ENCODE measurements at places on chromosomes 2 and 18.

GRCh38 chr2:95387358-95387757 lies 15.2 kb upstream of the FAHD2A start:
- no peak for DNase-seq

DNA sequence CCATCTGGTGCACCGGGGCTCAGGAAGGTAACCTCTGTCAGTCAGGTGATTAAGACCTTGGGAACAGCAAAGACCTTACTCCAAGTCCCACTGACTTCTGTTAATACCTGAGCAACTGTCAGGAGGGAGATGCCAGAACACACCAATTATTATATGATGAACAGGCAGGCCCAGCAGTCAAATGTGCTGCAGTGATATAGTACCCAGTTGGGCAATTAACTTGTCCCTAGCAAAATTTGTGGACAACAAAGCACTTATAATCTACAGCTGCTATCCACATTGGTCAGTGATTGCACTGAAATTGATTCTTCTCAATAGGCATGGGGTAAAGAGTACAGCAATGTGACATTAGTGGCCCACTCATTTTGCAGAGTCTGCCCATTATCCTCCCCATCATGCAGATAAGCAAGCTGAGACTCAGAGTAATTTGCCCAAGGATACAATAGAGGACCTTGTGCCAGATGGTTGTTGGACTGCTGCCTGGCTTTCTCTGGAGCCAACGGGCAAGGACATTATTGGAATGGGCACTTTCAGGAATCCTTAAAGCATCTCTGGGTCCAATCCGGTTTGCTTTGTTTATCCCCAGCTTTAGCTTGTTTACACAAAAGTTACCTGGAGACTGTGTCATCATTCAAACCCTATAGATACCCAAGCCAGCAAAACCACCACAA lies 147.6 kb downstream of the CCBE1 start:
- no peak for DNase-seq

DNA sequence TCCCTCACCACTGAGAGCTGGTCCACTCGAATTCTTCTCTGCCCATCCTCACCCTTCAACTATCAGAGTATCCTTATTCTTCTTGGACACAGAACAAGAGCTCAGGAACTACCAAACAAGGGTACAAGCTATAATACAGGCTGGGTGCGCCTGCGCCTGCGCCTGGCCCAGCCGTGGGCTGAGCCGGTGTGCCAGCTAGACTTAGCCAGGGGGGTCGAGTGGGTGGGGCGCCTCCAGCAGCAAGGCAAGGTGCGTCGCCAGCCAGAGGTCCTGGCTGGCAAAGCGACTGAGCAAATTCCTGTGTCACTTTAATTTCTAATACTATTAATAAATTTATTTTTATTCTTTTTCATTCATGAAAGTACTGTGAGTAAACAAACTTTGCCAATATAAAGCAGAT lies 1072.6 kb upstream of the PIK3C3 start:
- DNase-seq, result no peak

- DNase-seq, result no peak
Measured at GRCh38 chr2:177316756-177317155, 52.2 kb upstream of the NFE2L2 start.

GRCh38 chr2:102050854-102051391 lies 59.2 kb downstream of the IL1R2 start:
- DNase-seq, result no peak

DNA sequence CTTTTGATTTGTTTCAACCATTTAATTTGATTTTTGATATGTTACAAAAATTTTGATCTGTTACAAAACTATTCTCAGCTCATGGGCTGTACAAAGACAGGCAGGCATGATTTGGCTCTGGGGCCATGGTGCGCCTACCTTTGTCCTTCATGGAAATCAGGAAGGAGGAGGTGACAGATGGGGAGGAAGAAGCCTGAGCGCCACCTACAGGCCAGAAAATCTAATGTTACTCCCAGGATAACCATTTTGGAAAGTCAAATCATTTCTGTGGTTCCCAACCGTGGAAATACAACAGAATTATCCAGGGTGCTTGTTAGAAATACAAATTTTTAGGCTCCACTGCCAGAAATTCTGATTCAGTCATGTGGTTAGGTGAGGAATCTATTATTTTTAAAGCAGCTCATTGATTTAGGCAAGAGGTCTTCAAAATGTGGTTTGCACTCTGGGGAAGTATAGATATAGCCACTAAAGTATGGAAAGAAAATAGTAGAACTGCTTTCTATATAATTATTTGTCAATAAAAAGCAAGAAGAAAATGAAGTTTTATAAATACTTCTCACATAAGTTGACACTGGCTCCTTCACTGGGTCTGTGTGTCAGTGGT lies 93.9 kb downstream of the EVA1A start:
- no peak for DNase-seq

DNA sequence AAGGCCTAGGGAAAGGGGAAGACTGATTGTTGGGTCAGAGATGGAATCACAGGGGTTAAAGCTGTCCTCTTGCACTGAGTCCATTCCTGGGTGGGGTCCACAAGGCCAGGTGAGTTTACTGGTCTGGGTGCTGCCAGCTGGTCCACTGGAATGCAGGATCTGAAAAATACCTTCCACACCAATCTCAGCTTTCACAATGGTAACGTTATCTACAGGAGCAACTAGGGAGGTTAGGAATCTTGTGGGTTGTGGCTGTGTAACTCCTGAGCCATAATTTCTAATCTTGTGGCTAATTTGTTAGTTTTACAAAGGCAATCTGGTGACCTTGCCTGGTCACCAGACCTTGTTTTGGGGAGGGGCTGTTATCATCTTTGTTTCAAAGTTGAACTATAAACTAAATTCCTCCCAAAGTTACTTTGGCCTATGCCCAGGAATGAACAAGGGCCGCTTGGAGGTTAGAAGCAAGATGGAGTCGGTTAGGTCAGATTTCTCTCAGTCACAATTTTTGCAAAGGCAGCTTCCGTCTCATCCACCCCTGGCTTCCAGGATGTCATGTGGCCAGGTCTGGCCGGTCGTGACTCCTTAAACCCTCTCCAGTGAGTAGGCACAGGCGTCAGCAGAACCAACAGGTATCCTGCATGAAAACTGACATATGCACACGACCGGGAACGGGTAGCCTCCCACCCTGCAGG lies 123.3 kb upstream of the SH3BP4 start:
- DNase-seq, result no peak

DNA sequence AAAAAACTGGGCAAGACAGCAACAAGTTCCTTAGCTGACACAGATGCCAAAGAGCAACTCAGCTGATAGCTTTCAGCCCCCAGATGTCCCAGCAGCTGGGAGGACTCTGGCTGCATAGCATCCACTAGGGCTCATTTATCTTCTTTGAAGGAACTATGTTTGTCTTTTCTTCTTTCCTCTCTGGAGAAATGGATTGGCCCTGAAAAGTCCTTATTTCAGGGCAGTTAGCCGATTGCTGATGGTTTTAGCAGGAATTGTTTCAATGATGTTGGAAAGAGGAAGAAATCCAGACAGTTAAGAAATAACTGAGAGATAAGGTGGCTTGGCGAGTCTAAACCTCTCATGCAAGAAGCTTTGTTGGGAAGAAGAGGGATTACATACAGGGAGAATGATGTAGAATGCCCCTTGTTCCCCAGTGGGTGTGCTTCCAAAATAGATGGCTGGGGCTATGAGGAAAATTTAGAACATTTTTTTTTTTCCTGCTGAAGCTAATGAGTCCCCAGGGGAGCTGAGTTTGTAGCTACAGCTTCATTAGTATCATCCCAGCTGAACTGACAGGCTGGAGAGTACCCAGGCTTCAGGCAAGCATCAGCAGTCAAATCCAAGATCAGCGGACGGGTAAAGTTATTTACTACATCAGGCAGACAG lies 33.6 kb upstream of the SERPINE2 start:
- DNase-seq, result no peak

- no peak for DNase-seq
Measured at GRCh38 chr18:58511897-58512581, 116.9 kb downstream of the ALPK2 start.

DNA sequence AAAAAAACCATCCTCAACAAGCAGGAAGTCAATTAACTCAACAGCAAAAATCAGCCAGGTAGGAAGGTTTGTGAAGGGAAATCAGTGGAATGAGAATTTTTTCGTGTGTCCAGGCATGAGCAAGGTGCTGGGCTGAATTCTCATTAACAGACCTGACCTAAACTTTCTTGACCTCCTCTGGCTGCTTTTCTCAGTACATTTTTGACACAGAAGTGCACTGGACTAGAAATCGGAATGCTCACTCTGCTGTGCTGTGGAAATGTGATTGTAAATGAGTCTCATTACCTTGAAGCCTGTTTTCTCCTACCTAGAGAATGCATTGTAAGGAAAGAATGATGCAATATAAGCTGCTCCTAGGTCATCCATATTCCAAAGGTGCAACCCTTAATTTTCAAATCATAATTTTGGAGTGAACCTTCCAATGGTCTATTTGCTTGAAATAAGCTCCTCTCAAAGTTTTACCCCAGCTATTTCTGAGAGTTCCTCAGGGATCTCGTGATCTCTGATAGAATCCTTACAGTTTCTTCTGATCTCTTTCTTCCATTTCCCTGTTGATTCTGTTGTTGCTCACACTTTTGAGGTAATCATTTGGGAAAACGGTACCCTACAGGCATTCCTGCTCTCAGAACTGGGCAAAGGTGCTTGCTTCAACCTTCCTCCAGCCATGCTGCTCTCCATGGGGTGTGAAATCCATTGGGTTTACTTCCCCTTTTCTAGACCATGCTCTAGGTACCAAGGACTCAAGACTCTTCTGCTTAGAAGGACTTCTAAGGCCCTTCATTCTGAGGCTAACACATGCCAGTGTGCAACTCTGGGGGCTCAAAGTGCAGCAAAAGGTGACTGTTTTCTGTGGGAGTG lies 104.9 kb upstream of the ITPRID2 start:
- DNase-seq, result no peak

DNA sequence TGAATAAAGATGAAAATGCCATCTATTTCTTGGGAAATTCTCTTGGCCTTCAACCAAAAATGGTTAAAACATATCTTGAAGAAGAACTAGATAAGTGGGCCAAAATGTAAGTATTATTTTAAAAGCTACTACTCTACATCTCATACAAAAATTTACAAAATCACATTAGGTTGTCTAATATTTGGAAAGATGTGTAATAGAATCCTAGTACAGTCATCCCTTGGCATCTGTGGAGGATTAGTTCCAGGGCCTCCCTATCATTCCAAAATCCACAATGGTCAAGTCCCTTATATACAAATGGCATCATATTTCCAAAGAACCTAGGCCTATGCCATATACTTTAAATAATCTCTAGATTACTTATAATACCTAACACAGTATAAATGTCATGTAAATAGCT lies 41.2 kb downstream of the KYNU start:
- no peak for DNase-seq

DNA sequence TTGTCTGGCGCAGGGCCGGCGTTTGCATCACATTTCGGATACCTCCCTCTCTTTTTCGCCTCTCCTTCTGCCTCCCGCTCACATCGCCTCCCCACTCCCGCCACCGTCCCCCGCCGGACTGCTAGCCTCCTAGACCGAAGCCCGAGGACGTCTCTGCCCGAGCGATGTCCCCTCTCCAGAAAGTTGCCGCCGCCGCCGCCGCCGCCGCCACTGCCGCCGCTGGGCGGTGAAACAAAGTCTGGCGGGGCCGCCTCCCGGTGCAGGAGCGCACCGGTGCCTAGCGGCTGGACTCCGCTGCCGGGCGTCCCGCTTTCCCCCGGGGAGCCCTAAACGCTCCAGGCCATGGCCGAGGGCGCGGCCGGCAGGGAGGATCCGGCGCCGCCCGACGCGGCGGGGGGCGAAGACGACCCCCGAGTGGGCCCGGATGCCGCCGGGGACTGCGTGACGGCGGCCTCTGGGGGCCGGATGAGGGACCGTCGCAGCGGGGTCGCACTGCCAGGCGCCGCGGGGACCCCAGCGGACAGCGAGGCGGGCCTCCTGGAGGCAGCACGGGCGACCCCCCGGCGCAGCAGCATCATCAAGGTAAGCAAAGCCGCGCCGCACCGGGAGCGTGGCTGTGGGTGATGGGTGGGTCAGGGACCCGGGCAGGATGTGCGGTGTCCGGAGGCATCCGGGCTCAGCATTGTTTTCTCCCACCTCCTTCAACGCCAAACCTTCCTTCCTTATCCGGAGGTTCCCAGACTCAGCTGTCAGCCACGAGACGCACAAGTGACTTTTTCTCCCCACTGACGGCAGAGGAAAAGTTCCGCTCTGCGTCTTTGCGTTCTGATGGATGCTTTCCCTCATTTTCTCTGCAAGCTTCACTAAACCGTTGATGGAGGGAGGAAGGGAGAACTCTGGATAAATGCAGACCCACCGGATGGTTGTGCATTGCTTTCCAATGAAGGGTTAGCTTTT lies 643 bp downstream of the PLCL1 start:
- no peak for DNase-seq

DNA sequence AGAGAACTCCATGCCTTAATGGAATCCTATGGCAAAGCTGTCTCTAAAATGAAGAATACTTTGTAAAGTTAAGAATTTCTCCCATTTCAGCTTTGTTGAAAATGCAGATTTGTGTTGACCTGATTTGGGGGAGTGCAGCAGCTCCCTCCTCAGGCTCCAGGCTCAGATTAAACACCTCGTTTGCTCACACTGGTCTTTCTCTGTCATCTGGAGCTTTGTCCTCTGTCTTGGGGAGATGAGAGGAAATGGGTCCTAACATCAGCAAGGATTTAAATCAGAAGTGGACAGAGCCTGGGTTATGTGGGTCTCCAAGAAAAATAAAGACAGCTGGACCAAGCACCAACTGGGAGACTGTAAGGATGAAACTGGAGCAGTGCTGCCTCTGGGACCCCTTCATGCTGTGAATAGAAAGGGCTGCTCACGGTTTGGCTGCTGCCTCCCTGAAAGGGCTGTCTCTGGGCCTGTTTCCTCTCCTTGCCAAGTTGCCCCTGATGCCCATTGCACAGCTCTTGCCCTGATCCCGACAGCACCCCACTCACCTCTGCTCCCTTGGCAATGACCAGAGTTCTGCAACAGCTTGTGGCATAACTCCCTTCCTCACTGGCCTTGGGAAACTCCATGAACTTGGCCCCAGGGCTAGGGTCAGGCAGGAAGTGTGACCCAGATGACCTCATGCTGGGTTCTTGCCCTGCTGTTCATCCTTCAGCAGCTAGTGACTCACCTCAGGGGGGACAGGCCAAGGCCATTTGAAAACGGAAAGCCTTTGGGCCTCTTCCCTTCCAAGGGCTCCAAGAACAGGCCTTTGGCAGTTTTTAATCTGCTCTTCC lies 197.2 kb downstream of the CYP26B1 start:
- DNase-seq, result no peak

GRCh38 chr2:83376731-83377130 lies 1082.3 kb downstream of the SUCLG1 start:
- no peak for DNase-seq

DNA sequence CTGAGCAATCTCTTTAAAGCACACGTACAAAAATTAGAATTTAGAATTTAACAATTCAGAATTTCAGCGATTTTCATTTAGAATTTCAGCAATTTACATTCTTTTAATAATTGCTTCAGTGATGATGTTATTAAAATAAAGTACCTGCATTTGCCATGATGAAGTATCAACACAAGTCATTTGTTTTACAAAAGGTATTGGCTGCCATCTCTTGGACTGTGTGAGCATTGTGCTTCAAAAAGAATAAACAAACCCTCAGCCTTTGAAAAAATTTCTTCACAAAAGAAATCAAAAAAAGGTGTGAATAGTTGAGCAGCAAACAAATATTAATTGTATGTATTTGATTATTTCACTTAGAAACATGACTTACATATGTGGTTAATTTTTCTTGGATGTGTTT lies 27.1 kb upstream of the ZC3H15 start:
- no peak for DNase-seq

Data from stimulated activated CD4-positive, alpha-beta T cell treated with anti-CD3 and anti-CD28 coated beads, Interleukin-1b, Interleukin-23, amount 100 ng/mL, for 1 hour (primary cell).